ENCODE measurements at places on chromosomes 4 and X.

DNA sequence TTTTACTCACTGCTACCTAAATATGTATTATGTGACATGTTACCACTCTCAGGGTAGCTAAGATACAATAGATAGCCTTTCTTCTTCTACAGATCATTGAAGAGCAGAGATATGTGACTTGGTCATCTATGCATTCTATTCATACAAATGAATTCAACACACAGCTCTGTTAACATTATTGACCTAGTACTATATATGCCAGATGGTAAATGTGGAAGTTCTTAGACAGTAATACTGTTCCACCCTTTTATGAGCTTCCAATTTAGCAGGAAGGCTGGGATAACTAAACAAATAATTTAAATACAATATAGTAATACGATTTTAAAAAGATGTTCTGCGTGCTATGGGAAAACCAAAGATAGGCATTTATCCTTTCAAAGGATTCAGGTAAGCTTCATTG, 76.0 kb downstream of the SYTL5 start:
- no peak for DNase-seq

GRCh38 chr4:153217440-153217839, 13.2 kb downstream of the TRIM2 start:
- no peak for DNase-seq

GRCh38 chr4:52984462-52984881, 122.4 kb downstream of the RASL11B start:
- no peak for DNase-seq

DNA sequence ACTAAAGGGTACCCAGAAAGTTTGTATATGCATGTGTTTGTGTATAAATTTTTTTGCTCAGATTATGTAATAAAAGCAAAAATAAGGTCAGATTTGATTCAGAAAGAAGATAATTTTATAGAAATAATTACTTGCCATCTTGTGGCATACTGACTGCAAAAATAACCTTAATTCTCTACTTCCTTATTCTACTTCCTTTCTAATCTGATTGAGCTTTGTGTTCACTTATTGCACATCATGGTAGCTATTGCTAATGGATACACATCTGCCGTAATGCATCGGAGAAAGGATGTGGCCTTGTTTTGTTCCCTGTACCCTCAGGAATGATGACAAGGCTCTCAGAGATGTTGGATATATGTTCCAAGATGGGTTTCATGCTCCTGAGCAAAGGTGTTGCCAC, 10.5 kb upstream of the GNPDA2 start:
- DNase-seq: no peak

DNA sequence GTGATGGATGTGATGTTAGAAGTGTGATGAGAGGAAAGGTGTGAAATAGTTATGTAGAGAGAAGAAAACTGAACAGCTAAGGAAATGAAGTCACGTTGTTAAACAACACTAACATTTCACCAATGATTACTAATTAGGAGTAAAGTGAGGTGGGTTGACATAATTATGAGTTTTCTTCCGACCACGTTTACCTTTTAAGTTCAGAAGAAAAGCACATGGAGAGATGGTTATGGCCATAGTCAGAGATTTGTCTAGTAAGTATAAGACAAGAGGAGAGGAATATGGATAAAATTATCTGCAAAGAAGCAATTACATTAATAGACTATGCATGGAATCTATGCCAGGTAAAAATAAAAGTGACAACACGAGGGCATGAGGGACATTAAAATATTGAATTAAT, 551.3 kb upstream of the TECRL start:
- DNase-seq: no peak
